Stimulated activated CD8-positive, alpha-beta memory T cell treated with anti-CD3 and anti-CD28 coated beads, Interleukin-4, amount 100 ng/mL, for 1 hour (primary cell): ENCODE measurements at places on chromosomes 16 and 17.

DNA sequence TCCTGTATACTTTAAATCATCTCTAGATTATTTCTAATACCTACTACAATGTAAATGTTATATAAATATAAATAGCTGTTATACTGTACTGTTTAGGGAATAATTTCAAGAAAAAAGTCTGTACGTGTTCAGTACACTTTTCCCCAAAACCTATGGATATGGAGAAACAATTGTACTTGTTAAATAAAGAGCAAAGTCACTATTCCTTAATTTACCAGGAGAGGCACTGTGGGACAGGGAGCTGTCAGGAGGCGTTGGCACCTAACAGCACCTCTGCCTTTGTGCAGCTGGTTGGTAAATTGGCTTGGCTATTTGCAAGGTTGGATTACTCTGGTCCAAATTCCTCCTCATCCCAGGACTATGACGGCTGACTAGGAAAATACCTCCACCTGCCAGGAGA, 28.0 kb downstream of the CRHR1 start:
- DNase-seq, result no peak

GRCh38 chr17:62673614-62674362, 46.3 kb downstream of the MRC2 start:
- no peak for DNase-seq

GRCh38 chr16:89458551-89458950, 31.8 kb downstream of the ANKRD11 start:
- no peak for DNase-seq

- DNase-seq, result no peak
Observed at GRCh38 chr16:49987381-49987780, 37.6 kb upstream of the CNEP1R1 start.

DNA sequence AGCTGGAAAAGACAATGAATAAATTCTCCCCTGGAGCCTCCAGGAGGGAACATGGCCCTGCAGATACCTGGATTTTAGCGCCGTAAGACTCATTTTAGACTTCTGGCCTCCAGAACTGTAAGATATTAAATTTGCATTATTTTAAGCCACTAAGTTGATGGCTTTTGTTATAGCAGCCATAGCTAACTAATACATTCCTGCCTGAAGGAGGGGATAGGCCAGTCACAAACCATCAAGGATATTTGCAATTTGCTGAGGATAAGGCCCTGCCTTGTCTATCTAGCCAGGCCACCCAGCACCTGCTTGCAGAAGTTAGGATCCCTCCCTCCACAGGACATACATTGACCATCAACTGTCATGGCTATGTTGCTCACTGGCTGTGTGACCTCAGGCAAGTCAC, 4.9 kb upstream of the KCNG4 start:
- no peak for DNase-seq

DNA sequence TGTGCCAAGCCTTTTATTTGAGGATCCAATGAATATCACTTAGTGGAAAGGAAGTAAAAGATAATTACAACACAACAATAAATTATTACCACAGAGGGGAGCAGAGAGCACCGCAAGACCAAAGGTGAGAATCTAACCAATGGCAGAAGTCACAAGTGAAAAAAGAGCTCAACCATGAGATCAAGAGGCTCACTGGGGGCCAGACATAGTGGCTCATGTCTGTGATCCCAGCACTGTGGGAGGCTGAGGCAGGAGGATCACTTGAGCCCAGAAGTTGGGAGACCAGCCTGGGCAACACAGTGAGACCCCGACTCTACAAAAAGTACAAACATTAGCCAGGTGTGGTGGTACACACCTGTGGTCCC, 17.7 kb downstream of the ANKRD11 start:
- no peak for DNase-seq

GRCh38 chr17:34850964-34851363, 110.3 kb downstream of the CCT6B start:
- no peak for DNase-seq

- DNase-seq, result no peak
Observed at GRCh38 chr17:81922566-81923301, 4.8 kb upstream of the SIRT7 start.

- no peak for DNase-seq
Observed at GRCh38 chr17:15466131-15466530, 1.3 kb downstream of the CDRT4 start.

DNA sequence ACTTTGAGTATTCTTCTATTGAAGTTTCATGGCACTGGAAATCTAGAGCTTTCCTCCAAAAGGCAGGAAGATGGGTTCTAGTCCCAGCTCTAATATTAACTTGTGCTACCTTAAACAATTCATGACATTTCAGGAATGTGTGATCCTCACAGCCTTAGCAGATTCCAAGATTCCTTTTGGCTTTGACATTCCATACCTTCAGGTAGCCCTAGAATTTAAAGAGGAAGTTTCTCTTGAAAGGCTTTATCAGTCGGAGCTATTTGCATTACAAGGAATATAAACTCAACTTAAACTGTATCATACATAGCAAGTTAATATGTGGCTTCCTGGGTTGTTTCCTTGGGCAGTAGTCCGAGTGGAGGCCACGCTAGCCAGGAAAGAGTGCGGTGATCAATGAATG, 330.0 kb downstream of the SHISA9 start:
- no peak for DNase-seq

DNA sequence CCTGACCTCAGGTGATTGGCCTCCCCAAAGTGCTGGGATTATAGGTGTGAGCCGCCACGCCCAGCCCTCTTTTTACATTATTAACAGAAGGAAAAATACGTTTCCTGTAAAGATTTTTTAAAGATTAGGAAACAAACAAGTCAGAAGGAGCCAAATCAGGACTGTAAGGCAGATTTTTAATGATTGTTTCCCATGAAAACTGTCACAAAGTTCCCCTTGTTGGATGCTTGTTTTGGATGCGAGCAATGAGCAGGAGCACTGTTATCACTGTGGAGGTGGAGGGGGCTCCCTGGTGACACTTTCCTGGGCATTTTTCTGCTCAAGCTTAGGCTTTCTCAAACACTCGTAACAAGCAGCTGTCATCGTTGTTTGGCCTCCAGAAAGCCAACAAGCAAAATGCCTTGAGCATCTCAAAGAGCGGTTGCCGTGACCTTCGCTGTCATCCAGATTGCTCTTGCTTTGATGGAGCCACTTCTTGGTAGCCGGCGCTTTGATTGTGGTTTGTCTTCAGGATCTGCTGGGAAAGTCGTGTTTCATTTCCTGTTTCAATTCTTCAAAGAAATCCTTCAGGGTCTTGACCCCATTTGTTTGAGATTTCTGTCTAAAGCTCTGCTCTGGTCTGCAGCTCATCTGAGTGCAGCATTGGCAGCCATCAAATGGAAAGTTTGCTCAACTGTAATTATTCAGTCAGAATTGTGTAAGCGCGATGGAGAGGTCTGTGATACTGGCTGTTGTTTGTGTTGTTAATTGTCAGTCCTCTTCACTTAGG, 128.7 kb downstream of the RPTOR start:
- no peak for DNase-seq

GRCh38 chr17:29007860-29008455, 2.1 kb upstream of the SEZ6 start:
- no peak for DNase-seq

DNA sequence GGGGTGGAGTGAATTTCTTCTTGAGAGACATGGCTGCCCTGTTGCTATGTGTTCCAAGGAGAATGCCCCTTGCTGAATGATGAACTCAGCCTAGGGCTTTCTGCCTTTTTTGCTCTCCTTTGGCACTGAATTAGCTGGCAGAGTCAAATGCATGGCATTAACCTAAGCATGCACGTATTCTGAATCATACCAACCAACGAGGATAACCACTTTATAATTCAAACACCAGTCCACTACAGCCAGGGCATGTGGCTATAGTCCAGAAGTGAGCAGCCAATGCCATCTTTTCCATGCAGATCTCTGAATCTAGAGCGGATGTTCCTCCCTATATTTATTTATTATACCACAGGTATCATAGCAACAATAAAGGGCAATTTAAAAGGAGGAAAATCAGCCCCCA, 15.7 kb downstream of the TMIGD1 start:
- DNase-seq, result no peak

- DNase-seq, result no peak
Observed at GRCh38 chr17:4579678-4580077, 4.7 kb upstream of the SMTNL2 start.

DNA sequence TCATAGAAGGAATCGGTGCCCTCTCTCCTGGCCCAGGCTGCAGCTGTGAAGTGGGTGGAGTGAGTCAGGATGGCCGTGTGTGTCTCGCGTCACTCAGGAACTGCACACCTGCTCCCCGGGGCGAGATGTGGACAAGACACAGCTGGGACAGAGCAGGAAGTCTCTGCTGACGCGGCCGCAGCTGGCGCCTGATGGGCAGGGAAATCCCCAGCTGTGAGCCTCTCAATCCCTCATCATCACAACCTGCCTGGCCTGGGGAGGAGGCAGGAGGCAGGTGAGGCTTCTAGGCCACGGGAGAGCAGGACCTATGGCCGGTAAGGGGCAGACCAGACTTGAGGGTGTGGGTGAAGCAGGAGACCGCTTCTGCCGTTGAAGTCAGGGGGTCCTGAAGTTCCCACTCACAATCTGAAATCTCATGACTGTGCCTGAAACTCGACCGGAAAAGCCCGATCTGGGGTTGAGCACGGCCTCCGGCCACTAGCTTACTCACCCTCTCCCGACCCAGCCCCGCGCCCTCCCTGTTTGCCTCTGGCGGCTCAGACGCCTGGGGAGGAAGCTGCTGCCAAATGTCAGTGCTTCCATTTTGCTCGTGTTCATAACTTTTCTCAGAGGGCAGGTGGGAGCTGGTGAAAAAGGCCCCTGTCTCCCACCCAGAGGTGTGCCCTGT, 1.1 kb upstream of the TRPV3 start:
- no peak for DNase-seq

- no peak for DNase-seq
Observed at GRCh38 chr17:27530764-27531391, 74.6 kb downstream of the KSR1 start.

DNA sequence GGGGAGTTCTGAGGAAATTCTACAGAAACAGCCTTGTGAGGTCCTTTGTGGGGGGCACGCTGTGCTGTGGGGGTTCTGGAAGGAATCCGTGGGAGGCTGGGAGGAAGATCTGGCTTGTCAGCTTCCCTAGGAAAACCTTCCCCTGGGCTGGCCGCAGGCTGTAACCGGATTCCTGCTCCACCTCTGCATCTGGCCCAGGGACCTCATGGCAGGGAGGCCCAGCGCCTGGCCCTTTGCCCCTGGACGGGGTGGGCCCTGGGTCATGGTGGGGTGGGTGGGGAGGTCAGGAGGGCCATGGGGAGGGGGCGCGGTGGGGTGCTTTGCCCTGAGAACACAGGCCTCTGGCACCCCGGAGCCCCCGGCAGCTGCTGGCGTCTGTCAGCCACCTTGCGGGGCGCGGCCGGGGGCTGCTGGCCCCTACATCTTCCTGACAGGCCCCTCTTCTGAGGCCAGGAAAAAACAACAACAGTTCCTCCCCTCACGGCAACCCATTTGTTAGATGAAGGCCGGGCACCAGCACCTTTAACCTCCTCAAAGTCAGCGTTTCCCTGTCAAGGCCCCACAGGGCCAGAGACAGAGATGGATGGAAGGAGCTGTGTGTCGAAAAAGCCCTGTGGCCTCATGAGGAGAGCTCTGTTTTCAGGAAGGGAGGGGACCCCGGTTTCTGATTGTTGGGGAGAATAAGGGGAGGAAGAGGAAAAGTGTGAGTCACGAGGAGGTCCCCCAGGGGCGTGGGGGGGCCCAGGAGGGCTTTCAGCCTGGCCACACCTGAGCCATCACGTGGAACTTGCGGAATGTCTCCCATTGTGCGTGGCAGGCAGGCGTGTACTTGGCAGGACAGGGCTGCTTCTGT, 3.6 kb upstream of the MEOX1 start:
- DNase-seq, result no peak

DNA sequence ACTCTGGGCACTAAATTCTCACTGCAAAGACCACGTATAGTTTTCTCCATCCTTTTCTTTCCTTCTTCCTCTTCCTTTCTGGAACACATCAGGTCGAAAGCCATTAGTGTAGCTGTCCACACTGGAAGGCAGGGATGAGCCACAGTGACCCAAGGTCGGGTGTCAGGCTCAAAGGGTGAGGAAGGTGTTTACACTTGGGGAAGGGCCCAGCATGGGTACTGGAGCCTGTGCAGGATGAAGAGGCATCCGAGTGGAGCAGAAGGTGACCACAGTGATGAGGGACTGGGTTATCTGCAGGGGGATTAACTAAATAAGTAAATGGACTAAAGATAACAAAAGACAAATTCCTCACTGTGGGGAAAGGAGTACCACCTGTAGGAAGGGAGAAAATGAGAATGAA, 164.0 kb downstream of the SOX9 start:
- no peak for DNase-seq

- DNase-seq, result no peak
Observed at GRCh38 chr16:74893541-74893940, 91.4 kb downstream of the WDR59 start.

- no peak for DNase-seq
Observed at GRCh38 chr16:75089486-75090202, 26.9 kb downstream of the LDHD start.

GRCh38 chr17:79224903-79225302, 150.3 kb downstream of the ENGASE start:
- no peak for DNase-seq

DNA sequence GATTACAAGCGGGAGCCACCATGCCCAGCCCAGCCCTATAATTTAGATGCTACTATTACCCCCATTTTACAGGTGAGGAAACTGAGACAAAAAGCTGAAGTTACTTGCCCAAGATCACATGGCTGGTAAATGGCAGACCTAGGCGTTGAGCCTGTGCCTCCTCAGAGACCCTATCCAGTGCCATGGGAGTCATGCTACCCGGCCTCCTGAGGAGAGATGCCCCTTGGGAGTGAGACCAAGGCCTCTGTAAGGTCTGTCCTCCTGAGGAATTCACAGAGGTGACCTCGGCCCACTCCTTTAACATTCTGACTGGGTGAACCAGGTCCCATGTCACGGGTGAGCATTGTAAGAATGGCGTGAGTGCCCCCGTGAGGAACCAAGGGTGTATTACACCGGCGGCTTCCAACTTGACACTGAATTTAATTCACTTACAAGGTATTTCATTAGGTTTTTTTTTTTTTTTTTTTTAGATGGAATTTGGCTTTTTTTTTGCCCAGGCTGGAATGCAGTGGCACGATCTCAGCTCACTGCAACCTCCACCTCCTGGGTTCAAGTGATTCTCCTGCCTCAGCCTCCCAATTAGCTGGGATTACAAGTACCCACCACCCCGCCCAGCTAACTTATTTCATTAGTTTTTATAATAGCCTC, 95.7 kb downstream of the ABCC6 start:
- peak; percentile 39 for DNase-seq

GRCh38 chr17:71902894-71903506, 217.8 kb upstream of the SOX9 start:
- no peak for DNase-seq

- no peak for DNase-seq
Observed at GRCh38 chr17:17224137-17224536, 12.8 kb downstream of the FLCN start.

- DNase-seq, result no peak
Observed at GRCh38 chr16:56610609-56611111, 2.3 kb downstream of the MT2A start.

DNA sequence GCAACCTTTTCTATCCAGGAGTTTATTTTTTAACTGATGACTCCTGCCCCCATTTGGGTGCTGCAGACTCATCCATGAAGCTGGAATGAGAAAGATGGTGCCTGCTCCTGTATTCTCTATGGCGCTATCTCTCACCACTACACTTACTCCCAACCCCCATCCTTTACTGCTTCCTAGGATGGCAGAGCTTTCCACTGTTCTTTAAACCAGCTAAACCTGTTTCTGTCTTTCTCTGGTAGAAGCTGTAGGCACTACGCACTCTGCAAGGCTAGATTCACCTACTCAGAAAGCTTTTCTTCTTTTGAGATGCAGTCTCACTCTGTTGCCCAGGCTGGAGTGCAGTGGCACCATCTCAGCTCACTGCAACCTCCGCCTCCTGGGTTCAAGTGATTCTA, 47.0 kb downstream of the ADAMTS18 start:
- DNase-seq, result no peak

- DNase-seq, result no peak
Observed at GRCh38 chr17:66695098-66695497, 139.8 kb upstream of the CACNG5 start.
